Epithelial cell of proximal tubule (primary cell): ENCODE measurements at places on chromosomes 4 and X.
A peak's percentile ranks its signal among the peaks of the same experiment; 100 is the strongest.

- DNase-seq = peak; percentile 32
Observed at GRCh38 chr4:180542445-180543100, 1700.6 kb upstream of the TENM3 start.

DNA sequence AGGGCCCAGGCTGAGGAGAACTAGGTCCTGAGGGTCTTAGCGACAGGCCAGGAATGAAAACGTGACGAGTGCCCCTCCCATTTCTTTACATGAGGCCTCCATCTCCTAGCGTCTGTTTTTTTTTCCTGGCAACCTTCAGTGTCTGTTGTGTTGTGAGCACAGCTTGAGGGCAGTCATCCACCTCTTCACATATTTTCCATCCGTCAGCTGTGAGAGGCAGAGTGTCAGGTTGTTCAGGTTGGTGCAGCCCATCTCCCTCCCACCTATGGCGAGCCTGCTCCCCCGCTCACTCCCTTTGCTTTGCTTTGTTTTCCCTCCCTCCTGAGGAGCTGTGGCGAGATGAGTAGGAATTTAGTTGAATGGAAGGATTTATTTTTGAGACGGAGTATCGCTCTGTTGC, 51.7 kb upstream of the CHRNA9 start:
- DNase-seq = no peak

DNA sequence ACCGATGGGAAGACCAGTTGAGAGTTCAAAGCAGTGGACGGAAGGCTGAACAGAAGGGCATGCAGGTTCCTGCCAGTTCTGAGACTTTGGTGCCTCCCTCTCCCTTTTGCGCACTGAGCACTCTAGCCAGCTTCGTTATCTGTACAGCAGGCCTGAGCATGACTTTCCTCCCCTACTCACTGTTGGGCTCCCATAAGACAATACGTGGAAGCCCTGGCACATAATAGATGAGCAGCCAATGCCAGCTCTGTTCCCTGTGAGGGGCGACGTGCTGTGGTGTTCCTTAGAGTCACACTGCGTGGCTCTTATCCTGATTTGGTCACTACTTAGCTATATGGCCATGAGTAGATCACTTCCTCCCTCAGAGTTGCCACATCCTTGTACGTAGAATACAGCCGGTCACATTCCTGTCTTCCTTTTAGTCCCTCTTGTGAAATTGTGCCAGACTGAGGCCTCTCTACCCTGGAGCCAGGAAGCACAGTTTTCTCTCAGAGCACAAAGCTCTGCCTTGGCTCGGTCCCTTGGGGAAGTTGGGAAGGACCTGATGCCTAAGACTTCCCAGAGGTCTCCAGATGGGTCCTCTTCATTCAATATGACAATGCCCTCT, 160.4 kb upstream of the MAMLD1 start:
- DNase-seq = no peak

DNA sequence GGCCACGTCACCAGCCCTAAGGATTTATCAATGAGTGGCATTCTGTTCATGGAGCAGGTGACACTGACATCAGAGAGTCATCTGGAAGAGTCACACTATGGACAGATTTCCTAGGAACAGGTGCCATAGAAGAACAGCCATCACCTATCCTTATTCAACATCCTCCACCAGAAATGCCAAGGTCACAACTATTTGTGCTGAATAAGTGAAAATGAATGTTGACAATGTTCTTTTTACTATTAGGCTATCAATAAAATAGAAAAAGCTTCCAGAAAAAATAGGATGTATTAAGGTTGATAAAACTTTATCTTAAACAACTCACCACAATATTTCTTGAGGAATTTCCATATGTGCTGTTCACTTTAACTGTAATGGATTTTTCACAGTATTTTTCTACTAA, 62.9 kb downstream of the HAUS3 start:
- no peak for DNase-seq

- DNase-seq = no peak
Observed at GRCh38 chr4:184432127-184432922, 42.0 kb downstream of the IRF2 start.

DNA sequence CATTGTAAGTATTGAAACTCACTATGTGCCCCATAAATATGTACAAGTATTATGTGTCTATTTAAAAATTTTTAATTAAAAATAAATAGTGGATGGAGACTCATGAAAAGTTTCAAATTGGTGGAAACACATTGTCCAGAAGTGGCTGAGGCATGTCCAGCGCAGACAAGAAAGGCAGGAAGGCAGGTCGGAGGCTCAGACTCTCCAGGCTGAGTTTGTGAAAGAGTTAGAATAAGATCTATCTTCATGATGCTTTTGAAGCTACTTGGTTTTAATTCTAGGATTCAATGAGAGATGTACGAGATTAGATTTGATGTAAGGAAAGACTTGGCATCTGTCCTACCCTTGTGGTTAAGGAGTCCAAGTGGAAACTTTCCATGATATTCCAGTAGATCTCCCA, 19.8 kb downstream of the PNMA6F start:
- no peak for DNase-seq

GRCh38 chr4:151912632-151913031, 151.8 kb upstream of the GATB start:
- no peak for DNase-seq

GRCh38 chr4:155134136-155134535, 74.3 kb upstream of the NPY2R start:
- DNase-seq = no peak

- no peak for DNase-seq
Observed at GRCh38 chrX:64198036-64198435, 7.5 kb downstream of the AMER1 start.

- no peak for DNase-seq
Observed at GRCh38 chrX:63513825-63514568, 162.9 kb upstream of the SPIN4 start.

DNA sequence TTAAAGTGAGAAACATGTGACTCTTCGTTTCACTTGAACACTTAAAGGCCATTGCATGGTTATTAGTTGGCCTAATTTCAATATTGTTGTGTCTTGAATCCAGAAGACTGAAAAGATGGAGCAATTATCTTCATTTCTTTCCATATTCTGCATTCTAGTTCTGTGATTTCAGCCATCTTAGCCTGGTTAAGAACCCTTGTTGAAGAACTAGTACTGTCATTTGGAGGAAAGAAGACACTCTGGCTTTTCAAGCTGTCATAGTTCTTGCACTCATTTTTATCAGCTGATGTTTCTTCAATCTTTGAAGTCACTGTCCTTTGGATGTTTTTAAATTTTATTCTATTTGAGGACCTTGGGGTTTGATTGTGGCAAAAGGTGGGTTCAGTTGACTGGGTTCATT, 81.6 kb downstream of the MTMR8 start:
- no peak for DNase-seq

DNA sequence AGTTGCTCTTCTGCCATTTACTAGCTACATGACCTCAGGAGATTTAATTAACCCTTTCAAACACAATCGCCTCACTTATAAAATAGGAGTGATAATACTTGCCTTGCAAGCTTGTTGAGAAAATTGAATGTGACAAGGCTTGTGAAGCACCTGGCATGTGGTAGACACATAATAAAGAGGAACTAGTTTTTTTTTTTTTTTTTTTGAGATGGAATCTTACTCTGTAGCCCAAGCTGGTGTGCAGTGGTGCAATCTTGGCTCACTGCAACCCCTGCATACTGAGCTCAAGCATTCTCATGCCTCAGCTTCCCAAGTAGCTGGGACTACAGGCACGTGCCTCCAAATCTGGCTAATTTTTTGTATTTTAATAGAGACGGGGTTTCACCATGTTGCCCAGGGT, 73.7 kb upstream of the STIM2 start:
- DNase-seq = no peak

DNA sequence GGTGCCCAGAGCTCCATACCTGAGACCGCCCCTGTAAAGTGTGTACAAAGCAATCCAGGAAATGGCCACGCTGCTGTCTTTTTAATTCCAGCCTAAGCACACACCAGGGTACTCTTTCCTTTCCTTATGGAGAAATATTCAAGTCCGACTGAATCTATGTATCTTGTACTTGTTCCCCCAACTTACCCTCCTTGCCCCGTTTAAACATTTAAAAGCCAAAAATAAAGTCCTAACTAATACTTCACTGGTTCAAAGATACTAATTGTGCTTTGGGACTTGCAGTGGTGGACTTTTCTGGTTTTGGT, 731 bp upstream of the AMMECR1 start:
- DNase-seq = no peak

- no peak for DNase-seq
Observed at GRCh38 chr4:151808120-151808529, 47.3 kb upstream of the GATB start.

DNA sequence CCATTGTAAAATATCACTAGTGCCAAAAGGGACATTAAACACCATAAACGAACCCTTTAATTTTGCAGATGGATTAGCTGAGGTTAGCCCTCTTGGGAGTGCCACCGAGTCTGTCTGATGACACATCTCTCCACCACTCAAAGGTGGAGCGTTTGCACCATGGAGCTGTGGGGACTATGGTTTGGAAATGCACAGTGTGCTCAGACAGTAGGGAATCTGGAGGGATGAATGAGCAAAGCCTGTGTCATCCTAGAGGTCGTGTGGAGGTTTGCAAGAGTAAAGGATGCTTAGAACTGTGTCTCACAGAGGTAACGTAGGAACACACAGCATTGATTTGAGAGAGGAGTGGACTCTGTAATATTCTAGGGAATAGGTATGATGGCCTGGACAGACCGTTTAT, 93.7 kb downstream of the CLNK start:
- DNase-seq = no peak

DNA sequence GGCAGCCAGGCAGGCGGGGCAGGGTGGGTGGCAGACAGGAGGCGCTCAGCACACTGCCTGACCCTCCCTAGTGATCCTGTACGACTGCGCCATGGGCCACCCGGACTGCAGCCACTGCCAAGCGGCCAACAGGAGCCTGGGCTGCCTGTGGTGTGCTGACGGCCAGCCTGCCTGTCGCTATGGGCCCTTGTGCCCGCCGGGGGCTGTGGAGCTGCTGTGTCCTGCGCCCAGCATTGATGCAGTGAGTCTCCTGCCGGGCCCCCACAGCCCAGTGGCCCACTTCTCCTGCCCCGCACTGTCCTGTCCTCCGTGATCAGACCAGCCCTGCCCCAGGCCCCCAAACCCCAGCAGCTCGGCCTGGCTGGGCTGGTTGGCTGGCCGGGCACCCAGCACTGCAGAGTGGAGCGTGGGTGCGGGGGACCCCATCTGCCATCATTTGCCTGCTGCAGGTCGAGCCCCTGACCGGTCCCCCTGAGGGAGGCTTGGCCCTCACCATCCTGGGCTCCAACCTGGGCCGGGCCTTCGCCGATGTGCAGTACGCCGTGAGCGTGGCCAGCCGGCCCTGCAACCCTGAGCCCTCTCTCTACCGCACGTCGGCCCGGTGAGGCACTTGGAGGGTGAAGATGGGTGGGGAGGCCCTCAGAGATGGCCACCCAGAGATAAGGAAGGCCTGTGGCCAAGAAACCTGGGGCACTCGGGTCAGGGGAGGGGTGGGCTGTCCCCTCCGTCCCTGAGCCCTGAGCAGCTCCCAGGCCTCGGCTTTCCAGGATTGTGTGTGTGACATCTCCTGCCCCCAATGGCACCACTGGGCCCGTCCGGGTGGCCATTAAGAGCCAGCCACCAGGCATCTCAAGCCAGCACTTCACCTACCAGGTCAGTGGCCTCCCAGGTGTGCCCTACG, 7.6 kb downstream of the PLXNB3 start:
- no peak for DNase-seq

DNA sequence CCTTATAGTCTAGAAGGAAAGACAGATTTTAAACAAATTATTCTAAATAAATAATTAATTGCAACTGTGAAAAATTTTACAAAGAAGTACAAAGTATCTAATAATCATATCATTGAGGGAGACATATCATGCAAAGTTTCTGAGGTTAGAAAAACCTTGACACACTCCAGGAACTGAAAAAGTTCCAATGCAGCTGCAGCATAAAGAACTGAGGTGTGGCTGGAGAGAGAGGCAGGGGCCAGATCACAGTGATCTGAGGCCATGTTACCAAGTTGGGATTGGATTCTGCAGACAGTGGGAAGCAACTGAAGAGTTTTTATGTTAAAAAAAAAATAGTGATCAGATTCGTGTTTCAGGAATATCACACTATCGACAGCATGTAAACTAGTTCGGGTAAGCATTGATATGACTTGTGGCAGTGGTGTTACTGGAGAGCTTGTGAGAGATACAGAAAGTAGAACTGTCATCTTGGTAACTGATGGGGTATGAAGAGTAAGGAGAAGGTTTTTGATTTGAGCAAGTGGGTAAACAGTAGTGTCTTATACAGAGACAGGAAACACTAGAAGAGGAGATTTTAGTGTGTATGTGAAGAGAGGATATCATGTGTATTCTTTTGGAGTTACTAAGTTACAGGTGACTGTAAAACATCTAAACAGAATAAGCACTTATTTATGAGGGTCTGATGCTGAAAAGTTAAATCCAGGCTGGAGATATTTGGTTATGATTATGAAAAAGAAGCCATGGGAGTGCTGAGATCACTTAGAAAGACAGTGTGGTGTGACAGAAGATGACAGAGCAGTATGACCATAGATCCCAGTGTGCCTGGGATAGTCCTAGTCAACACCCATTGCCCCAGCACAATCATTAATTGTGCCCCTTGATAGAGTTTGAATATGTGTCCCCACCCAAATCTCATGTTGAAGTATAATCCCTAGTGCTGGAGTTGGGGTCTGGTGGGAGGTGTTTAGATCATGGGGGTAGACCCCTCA, 15.6 kb upstream of the SPRY1 start:
- DNase-seq = no peak
